Effector memory CD4-positive, alpha-beta T cell (primary cell): ENCODE measurements at places on chromosomes 1 and 21.

DNA sequence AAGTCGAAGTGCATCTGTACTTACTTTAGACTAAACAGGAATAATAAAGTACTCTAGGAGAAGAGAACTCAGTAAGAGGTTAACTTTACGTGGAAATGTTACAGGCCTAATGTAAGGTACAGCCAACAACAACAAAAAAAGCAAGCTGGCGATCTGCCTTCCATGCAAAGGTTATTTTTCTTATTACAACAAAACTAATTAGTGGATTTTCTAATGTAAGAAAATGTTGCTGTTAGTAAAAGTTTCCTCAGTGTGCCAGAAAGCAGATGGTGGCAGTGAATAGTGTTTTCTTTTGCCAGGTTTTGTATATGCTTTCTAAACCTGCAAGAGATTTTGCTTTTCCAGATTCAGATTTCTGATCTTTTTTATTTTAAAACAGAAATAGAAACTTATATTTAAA lies 179.2 kb downstream of the NFIA start:
- no peak for DNase-seq

DNA sequence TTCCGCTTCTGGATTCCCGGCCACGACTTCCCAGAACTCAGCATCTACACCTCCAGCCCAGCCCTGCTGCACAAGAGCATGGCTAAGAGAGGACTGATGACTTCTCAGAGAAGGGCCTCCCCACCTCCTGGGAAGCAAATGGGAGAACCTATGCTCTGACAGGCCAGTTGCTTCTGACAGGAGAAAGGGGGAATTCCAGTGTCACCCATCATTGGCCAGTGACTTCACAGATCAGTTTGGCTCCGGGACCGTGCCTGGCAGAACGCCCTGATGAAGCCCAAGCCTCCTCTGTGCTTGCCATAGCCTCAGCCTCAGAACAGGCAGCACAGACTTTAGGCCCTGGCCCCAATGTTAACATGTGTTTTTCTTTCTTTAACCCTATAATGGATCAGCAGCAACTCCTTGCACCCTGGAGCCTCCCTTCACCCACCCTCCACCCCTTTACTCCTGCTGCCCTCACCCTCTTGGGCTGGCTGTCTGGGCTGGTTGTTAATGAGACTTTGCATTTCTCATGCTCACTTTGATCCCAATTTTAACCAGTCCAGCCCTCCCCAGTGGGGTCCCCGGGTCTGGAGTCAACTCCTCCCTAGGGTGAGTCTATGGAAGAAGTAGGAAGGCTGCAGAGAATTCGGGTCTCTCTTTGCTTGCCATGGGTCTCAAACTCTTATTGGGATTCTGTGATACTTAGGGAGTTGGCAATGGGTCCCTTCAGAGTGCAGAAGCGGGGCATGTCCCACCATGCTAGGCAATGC lies 42.7 kb upstream of the SLC30A1 start:
- DNase-seq: no peak

DNA sequence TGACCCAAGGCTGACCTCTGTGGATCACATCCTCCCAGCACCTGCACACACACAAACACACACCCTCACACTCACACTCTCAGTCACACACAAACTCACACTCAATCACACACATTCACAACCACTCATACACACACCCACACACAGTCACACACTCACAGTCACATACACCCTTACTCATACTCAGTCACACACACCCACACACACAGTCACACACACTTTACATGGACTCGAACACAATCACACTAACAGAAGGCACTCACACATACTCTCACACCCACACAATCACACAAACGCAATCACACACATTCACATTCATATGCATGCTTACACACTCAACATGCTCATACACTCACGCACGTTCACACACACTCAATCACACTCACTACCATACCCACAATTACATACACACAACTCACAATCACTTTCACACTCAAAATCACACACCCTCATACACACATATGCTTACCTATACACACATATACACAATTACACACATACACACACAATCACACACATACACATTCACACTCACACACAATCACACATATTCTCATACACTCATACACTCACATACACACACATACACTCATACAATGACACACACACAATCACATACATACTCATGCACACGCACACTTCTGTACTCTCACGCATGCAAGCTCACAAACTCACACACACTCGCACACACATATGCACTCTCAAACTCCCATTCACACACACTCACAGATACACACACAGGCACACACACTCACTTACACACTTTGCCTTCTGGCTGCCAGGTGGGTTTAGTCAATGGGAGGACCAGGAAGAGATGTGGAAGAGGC lies 6.1 kb downstream of the MEGF6 start:
- DNase-seq: no peak

DNA sequence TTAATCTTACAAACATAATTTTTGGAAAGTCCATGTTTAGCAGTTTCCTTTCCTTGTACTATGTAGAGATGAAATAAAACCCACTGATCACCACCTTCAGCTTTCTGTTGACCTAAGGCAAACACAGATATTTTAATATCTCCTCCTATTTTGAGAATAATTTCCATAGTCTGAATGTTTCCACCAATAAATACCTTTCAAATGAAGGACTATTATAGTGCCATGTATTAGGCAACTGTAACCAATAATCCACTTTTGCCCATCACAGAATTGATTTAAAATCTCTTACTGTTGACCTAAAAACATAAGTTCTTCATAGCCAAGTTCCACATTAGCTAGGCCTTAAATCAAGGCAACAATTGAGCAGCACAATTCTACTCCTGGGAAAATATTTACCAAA lies 1.8 kb downstream of the CDC42BPA start:
- DNase-seq: no peak

DNA sequence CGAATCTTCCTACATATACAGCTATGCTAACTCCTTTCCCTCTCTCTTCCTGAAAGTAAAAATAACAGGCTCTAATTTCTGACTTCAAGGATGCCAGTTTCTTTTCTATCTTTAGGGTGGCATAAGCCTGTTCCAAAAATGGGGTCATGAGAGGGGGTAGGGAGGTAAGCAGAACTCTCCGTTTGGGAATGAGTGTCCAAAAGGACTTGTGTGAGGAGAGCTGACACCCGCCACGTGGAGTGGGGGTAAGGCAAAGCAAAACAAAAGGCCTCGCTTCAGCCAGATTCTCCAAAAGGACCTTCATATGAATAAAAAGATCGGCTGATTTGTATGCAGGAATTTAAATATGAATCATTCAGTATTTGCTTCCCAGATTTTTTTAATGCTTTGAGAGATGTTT lies 28.6 kb downstream of the PLPPR4 start:
- no peak for DNase-seq

DNA sequence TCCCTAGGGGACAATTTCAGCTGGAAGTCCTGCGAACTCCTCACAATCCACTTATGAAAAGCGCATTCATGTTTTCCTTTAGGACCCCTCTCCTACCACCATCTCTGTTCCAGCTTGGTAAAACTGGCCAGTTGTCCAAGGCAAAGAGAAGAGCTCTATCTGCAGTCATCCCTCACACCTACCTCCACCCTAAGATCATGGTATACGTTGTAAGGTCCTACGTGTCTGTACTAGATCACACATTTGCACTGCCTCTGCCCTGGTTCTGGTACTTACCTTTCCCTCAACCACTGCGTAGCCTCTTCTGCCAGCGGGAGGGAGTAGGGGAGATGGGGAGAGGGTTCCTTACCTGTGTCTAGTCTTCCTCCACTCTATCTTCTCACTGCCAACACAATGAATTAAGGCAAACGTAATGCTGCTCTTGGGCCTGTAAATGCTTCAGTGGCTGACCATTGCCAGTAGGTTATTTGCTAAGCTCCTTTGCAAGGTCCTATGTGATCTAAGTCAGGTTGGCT lies 739 bp upstream of the NUP133 start:
- no peak for DNase-seq

DNA sequence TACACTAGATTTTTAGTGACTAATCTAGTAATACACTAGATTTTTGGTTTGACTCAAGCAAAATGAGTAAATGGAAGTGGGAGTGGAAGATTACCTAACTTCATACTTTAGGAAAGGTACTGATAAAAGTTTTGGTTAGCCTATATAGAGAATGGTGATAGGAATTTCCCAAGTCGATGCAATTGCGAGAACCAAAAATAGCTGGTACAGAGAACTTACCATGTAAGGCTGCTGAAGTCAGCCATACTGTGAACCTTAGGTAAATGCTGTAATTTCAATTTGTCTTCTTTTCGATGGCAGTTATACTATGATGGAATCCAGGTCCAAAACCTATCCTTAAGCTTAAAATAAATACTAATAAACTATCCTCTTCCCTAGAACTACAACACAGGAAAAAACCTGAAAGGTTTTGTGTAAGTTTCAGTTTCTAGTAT lies 4.6 kb downstream of the PNRC2 start:
- no peak for DNase-seq

- DNase-seq: no peak
Measured at GRCh38 chr1:239899747-239900146, 191.9 kb upstream of the FMN2 start.

DNA sequence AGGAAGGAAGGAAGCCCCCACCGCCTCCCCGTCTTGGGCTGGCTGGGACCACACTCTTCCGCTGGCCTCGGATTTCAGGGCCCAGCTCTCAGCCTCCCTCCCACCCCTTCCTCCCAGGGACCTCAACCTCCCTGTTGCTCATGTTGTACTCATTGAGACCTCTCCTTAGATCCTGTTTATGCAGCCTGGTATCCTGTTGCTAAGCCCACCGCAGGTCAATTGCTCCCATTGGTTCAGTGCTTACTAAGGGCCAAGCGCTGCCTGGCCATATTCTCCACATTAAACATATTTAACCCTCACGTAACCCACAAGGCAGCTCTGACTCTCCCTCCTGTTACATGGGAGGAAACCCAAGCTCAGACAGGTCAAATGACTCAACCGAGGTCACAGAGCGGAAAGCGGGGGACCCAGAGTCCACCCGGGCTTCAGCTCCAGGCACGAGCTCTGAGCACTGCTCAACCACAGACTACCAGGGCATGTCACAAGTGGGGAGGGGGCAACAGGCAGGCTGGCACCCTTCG lies 23.2 kb upstream of the H6PD start:
- no peak for DNase-seq

GRCh38 chr1:1204998-1205768 lies 1.2 kb downstream of the TNFRSF18 start:
- DNase-seq: no peak

GRCh38 chr1:233721004-233721595 lies 107.2 kb downstream of the KCNK1 start:
- no peak for DNase-seq

- no peak for DNase-seq
Measured at GRCh38 chr1:172609528-172609927, 49.4 kb upstream of the FASLG start.

- no peak for DNase-seq
Measured at GRCh38 chr1:106621853-106622252, 434.6 kb upstream of the PRMT6 start.

- DNase-seq: no peak
Measured at GRCh38 chr1:147626291-147626690, 44.0 kb downstream of the ACP6 start.

GRCh38 chr1:2301607-2302291 lies 73.6 kb downstream of the SKI start:
- DNase-seq: no peak

GRCh38 chr1:190478149-190479049 lies 735 bp upstream of the BRINP3 start:
- no peak for DNase-seq

DNA sequence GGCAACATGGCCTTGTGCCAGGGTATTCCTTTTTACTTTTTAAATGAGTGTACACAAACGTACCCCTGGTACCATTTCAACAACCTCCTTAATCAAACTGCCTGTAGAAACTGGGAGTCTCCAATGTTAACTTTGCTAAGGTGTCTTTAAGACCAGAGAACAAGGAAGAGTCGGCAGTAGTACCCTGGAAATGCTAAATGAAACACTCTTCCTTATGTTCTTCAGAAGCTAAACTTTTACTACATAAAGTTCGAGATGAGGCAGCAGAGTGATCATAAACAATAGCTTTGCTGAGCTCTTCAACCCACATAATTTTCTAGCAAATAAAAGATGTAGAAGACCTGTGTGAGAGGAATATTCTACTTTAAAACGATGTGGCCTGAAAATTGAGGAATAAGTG lies 297.7 kb upstream of the NRIP1 start:
- DNase-seq: no peak

- no peak for DNase-seq
Measured at GRCh38 chr1:234503193-234504050, 24.4 kb upstream of the TARBP1 start.

DNA sequence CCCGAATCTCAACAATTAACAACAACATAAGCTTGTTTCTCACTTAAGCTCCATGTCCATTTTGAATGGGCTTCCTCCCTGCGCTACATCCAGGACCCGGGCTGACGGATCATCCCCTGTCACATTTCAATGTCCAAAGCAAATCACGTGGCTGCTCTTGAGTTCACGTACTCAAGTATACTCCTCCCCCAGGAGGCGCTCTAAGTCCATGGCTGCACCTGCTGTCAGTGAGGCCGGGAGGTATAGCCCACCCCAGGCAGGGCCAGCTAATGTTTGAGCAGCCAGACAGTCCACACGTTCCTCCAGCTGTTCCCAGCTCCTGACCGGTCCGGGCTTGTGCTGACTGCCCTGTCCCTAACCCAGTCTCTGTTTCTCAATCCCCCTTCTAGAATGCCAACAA lies 220.8 kb downstream of the SLC35F3 start:
- DNase-seq: no peak

- DNase-seq: no peak
Measured at GRCh38 chr1:10225573-10225972, 15.2 kb downstream of the KIF1B start.

- DNase-seq: no peak
Measured at GRCh38 chr1:212612041-212612961, 3.7 kb downstream of the ATF3 start.

DNA sequence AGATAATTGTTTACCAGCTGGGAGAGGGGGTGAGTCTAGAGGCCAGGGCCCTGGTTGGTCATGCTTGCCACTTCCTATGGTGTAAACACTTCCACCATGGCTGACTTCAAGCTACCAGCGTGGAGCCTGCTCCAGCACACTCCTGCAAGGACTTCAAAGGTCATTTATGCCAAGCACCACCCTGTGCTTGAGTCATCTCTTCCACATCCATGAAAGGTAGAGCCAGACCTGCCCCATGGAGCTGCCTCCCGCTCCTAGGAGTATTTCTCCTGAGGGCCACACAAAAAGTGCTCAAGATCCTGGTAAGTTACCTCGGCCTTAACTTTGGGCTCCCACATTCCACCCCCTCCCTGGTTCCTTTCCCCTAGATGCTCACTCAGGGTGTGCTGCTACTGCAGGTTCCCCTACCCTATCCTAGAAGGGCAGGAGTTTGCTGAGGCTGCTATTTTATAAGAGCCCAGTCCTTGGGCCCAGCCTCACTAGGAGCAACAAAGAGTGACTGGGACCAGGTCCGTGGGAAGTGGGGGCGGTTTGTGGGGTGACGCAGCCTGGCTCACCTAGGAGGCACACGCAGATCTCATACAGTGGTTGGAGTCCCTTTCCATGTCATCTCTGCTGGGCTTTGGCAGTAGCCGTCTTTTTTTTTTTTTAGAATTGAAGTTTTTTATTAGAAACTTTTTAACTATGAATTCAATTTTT lies 2.4 kb downstream of the RAB7B start:
- no peak for DNase-seq
